Activated CD8-positive, alpha-beta memory T cell treated with anti-CD3 and anti-CD28 coated beads for 4 hours (primary cell): ENCODE measurements at places on chromosomes 4 and X.

DNA sequence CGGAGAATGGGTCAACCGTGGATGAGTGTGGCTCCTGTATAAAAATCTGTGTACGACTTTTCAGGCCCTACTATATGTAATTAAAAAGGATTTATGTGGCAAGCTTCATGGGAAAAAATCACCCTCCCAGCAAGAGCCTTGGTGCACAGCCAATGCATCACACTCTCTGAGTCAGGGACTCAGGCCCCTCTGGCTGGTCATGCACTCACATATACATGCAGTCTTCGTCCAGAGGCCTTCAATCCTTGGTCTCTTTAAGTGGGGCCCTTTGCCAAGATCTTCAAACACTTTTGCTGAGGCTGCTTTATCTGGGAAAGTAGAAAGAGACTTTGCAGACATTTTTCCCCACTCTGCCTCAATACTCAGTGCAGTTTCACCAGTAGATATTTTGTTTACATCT, 311.4 kb upstream of the FSTL5 start:
- DNase-seq = no peak

DNA sequence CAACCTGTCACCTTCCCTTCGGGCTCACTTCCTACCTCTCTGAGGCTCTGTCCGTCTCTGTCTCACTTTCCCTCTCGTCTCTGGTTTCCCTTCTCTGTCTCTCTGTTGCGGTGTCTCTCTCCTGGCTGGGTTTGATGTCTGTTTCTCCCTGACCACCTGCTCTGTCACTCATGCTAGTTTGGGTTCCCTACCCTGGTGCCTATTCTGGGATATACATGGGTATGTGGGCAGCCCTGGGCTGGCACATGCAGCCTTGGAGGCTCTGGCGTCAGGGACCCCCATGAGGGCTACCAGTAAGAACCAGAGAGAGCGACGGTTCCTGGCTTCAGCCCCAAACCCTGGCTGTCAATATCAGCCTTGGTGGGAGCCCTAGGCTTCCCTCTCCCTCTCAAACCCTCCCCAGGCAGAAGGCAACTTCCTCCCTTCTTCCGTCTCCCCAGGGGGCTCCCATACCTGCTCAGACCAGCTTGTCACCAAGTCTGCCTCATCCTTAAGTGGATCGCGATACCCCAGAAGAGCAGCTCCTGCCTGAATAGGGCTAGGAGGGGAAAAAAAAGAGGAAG, 314 bp downstream of the DNASE1L1 start:
- no peak for DNase-seq

DNA sequence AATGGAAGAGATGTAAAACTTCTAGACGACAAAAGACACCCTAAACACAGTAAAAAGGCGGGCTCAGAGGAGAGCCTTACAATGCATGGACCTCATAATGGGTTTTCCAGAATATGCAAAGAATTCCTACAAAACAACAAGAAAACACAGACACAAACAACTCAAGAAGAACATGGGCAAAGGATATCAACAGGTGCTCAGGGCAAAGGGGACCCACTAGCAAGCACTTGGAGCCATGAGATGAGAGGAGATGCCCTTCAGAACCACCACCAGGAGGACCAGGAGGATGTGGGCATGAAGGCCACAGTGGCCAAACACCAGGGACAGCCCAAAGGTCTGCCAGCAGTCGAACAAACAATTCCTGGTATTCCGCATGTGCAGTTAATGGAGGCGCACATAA, 17.2 kb downstream of the PDZD4 start:
- no peak for DNase-seq

- no peak for DNase-seq
Measured at GRCh38 chr4:119797238-119797894, 168.8 kb upstream of the PDE5A start.

DNA sequence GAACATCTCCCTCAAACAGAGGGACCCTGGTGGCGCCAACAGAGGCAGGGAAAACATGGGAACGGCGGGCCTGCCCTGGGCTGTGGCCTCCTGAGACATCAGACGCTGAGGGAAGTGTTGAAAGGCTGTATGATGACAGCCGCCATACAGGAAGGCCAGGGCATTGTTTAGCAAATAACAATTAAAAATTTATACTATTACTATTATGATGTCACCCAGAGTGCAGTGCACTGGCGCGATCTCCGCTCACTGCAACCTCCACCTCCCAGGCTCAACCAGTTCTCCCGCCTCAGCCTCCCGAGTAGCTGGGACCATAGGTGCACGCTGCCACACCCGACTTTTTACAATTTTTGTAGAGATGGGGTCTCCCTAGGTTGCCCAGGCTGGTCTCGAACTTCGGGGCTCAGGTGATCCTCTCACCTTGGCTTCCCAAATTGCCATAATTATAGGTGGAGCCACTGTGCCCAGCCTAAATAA, 54.6 kb downstream of the CPZ start:
- no peak for DNase-seq

DNA sequence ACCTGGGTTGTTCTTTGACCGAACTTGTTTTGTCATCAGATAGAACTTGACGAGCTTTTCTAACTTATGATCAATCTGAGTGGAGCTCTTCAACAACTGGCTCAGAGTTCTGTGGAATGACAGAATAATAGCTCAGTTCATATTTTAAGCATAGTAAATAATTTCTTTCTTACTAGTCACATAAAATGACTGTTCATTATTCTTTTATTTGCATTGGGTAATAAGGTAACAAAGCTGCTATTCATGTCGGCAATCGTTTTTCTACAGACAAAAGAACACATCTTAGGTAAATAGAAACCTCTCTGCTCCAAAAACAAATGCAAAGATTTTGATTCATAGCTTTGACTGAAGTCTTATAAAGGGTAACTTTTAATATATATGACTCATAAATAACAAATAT, 57.3 kb upstream of the CXCL8 start:
- DNase-seq = no peak

- no peak for DNase-seq
Measured at GRCh38 chrX:38987198-38987651, 186.0 kb downstream of the MID1IP1 start.

GRCh38 chr4:122091836-122092405, 60.2 kb upstream of the BLTP1 start:
- DNase-seq = no peak

DNA sequence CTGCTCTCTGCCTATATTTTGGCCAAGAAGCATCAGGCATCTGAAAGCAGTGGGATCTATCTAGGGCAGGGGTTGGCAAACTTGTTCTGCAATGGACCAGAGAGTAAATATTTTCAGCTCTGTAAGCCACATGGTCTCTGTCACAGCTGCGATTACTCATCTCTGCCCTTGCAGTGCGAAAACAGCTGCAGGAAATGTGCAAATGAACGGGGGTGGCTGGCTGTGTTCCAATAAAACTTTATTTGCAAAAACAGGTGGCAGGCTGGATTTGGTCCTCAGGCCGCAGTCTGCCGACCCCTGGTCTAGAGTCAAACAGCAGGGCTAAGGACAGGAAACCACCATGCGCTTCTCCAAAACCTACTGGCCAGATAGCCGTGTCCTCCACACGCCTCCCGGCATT, 48.6 kb downstream of the ACOX3 start:
- DNase-seq = no peak
